AG09309 (cell line): ENCODE measurements at places on chromosomes 16 and 17.

GRCh38 chr17:37671028-37671823 lies 28.0 kb upstream of the DDX52 start:
- DNase-seq, result no peak

- no peak for DNase-seq
These were observed 33.1 kb upstream of the HERPUD1 start for GRCh38 chr16:56898847-56899246.

DNA sequence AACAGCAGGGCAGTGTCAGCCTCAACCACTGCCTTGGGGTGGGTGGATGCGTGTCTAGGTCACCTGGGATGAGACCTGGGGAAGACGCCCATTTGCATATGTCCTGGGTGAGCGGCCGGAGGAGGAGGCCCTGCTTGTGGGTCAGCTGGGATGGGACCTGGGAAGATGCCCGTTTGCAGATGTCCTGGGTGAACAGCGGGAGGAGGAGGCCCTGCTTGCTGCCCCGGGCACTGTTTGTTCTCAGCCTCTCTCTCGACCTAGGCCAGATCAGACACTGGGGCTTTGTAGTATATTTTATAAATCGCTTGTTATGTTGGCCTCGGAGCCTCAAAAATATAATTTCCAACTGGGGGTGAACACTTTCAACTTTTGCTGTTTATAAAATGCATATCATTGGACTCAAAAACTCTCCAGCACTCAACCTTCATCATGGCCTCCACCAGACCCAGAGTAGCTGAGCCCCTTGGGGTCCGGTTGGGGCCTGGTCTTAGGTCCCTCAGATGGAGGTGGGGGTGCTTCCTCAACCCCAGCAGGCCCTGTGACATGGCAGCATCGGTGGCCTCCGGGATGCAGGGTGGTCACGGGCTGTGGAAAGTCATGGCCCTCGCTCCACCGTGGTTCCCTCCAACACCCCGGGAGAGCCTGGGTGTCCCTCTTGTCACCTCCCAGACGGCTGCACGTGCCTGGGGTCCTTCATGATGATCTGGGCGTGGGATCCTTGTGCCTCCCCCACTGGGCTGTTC lies 17.3 kb downstream of the DBNDD1 start:
- DNase-seq, result no peak

DNA sequence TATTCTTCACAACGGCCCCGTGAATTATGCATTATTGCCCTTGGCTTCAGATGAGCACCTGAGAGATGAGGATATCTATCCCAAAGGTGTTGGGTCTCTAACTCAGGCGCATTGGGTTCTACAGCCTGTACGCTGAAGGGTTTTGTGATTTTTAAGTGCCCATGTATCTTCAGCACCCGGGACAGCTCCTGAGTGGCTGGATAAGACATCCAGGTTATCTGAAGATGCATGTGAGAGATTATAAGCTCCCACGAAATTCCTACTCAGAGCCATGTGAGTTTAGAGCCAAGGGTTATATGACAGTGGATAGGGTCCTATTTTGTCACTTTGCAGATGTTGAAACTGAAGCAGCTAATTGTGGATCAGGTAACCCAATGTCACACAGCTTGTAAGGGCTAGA lies 612.3 kb upstream of the EEF2KMT start:
- DNase-seq, result no peak

DNA sequence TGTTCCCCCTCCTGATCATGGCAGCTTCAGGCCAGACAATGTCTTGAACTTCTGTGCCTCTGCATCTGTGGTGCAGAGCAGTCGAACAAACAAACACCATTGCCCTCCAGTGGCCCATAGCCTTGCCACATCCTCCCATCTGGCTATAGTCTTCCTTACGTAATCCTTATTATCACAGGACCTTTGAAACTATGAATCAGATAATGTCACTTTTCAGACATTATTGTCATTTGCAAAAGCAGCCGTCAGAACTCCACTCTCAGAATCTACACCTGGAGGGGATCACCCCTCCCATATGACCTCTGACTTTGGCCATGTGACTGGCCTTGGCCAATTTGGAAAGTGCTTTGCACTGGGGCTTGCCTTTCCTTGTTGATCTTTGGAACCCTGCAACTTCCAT lies 387.3 kb downstream of the MAF start:
- no peak for DNase-seq

DNA sequence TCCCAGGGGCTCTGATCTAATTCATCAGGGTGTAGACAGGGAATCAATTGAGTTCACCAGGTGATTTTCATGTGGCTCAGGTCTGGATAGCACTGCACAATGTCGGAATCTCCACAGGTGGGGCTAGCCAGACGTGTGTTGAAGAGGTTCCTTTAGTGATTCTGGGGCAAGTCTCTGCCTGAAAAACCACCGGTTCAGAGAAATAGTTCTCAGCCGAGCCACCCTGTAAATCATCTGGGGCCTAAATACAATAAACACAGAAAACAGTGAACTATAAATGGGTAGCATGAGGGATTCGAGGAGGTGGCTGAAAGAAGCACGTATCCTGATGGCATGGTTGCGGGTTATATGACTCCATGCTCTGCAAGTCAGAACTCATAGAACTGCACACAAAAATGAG lies 21.3 kb downstream of the ASPA start:
- no peak for DNase-seq

DNA sequence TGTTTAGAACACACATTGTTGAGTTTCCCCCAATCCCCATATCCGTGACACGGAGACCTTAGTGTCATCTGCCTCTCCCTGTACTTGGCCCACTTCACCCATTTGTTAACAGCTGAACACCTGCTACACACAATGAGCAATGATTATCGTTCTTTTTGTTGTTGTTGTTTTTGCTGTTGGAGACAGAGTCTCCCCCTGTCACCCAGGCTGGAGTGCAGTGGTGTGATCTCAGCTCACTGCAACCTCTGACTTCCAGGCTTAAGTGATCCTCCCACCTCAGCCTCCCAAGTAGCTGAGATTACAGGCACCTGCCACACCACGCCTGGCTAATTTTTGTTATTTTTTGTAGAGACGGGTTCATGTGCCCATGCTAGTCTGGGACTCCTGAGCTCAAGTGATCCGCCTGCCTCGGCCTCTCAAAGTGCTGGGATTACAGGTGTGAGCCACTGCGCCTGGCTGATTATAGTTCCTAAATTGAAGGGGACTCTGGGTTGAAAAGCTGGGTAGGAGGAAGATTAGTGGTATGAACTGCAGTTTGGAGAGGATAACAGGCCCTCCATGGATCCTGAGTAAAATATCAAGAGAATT lies 21.6 kb downstream of the NDE1 start:
- DNase-seq, result no peak

DNA sequence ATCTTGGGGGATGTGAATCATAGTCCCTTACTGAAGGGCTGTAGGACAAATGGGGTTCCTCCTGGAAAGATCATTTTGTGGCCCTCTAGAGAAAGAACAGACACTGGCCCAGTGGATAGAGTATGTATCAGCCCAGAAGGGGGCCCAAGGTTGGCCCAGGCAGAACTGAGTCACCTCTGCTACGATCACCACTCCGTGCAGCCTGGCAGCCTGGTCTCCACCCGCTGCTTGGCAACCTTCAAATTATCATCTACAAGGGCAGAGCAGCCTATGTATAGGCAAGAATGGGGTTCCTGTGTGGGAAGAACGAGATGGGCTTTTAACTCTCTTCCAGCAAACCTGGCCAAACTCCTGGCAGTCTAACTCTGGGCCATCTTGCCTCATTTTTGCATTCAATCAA lies 61.9 kb downstream of the GSG1L start:
- no peak for DNase-seq

DNA sequence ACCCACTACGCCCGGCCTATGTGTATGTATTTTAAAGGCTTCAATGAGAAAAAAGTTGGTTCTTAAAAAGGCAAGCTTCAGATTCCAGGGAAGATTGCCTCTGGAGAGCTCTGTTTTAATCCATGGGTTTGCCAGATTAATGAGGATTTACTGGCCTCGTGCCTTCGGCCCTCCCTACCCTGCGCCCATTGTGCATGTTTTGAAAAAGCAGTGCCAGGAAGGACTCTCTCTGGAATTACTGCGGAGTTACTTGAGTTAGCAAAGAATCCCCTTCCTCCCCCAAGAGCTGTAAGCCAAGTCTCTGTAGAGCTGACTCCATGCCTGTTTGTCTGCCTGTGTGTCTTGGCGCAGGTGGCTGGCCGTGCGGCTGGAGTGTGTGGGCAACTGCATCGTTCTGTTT lies 98.9 kb downstream of the ABCC6 start:
- no peak for DNase-seq

DNA sequence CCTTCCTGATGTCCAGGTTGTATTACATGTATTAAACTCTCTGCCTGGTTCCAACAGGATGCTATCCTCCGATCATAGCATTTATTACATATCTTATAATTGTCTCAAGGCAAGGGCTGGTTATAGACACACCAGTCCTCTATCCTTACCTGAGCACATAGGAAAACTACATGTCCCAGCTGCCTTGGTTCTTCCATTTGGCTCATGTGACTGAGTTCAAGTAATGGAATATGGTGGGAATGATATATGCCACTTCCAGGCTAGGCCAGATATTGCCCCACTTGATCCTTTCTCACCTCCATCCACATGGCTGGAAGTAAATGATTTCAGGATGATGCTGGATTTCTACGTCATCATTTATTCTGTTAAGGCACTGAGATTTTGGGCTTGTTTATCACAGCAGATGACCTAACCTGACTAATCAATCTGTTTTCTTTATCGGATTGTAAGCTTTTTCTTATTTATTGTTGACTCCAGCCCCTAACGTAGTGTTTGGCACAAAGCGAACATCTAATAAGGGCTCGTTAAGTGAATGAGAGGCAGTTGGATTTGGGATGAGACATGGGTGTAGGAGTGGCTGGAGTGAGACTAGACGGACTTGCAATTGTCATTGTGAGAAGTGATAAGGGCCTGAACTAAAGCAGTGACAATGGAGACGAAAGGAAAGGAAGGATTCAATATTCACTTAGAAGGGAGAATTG lies 8.2 kb upstream of the SHISA9 start:
- no peak for DNase-seq

- DNase-seq, result no peak
These were observed 25.4 kb downstream of the PGS1 start for GRCh38 chr17:78403822-78404221.

DNA sequence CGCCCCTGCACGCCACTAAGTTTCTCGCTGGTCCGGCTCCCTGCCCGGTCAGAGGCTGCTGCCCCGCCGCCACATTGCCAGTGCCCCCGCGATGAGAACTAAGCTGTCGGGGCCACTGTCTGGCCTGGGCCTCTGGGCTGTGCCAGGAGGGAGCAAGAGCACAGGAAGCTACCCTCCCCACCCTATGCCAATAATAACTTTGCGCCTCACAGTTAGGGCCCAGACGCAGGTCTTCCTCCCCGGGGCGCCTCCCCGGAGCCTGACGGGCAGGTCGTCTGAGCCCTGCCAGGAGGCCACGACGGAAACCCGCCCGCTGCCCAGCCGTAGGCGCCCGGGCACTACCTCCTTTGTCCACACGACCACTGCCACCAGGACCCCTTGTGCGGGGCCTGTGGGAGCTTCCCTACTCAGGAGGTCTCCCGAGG lies 1.5 kb downstream of the ZFPM1 start:
- DNase-seq, result no peak

DNA sequence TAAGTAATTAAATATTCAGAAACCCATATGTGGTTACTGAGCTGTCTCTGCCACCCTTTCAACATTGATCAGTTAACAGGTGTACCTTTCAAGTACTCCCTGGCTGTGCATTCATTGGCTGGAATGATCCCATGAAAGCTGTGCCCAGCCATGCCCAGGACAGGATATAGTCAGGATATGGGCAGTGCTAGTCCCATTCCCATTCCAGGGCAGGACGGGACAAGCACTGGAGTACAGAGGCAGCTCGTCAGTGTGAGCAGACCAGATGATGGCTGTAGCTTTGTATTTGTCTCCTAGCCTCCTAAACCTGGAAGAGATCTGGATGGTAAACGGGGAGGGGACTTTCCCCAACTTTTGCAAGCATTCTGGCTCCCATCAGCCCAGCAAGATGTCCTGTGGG lies 22.5 kb downstream of the HEATR3 start:
- DNase-seq, result no peak

DNA sequence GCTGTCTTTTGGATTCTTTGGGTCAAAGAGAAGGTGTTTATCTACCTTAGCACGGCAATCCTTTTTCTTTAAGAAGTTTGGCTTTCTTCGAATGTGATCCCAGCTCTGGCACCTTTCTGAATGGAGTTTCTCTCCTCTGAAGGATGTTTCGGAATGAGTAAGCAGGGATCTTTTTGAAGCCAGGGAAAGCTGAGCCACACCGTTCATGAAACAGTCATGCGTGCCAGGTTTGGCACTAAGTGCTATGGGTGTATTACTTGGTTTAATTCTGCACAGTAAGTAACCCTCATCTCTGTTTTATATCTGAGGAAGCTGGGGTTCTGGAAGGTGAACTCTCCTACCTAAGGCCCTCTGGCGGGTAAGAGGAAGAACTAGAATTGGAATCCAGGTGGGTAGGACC lies 234.5 kb downstream of the NTN1 start:
- no peak for DNase-seq

DNA sequence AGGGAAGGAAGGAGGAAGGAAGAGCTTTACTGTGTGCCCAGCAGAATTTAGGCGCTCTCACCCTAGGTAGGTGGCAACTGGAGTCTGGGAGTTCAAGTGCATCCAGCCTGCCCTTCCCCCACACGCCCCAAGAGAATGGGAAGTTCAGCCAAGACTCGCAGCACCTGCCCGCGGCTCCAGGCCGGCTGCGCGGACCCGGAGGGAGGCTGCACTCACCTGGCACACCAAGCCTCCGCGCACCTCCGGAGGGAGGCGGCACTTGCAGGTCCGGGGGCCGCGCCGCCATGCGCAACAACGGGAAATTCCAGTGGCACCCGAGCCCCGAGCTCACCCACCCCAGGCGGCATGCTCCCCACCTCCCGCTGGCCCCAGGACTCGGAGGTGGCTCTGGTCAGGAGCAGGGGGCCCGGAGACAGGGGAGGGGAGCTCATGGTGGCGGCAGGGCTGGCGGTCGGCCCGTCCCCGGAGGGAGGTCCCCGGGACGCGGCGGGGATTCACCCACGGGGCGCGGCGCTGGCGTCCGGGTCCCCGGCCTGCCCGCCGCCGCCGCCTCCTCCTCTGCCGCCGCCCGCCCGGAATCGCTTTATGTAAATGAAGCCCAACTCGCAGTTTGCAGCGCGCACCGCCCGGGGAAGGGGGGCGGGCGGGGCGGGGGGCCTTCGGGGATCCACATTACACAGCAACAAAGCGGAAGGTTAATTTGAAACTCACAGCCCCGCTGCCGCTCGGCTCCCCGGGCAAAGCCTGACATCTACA lies at the start of gene ZFHX3:
TSS of gene ZFHX3 (minus strand) at position 593 of the 756 bp plus-strand sequence. CDS start 87,983 bp downstream, outside the sequence.
- no peak for DNase-seq

DNA sequence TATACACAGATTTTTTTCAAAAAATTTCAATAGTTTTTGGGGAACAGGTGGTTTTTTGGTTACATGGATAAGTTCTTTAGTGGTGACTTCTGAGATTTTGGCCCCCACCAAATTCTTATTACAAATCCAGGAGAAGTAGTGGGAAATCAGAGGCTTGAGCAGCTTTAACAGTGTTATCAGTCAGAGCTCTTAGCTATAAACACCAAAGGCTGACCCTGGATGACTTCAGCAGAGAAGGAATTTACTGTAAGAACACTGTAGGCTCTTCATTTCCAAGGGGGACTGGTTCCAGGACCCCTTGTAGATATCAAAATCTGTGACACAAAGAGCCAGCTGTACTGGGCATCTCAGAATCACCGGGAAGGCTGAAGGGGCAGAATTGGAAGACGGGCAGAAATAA lies 17.8 kb downstream of the MPHOSPH6 start:
- DNase-seq, result no peak

- no peak for DNase-seq
These were observed 2.7 kb upstream of the ZC3H7A start for GRCh38 chr16:11799509-11800381.

- DNase-seq, result no peak
These were observed 271.6 kb downstream of the C16orf95 start for GRCh38 chr16:87045466-87046216.

GRCh38 chr17:11336290-11336689 lies 95.3 kb downstream of the SHISA6 start:
- no peak for DNase-seq

GRCh38 chr16:81745704-81746558 lies 33.2 kb upstream of the PLCG2 start:
- DNase-seq, result no peak
